ENCODE measurements at places on chromosomes 3 and 15. TPM values are rescaled to one million over a fixed set of nuclear protein-coding genes. Genes with fewer than 3 reads are reported as not detected.

DNA sequence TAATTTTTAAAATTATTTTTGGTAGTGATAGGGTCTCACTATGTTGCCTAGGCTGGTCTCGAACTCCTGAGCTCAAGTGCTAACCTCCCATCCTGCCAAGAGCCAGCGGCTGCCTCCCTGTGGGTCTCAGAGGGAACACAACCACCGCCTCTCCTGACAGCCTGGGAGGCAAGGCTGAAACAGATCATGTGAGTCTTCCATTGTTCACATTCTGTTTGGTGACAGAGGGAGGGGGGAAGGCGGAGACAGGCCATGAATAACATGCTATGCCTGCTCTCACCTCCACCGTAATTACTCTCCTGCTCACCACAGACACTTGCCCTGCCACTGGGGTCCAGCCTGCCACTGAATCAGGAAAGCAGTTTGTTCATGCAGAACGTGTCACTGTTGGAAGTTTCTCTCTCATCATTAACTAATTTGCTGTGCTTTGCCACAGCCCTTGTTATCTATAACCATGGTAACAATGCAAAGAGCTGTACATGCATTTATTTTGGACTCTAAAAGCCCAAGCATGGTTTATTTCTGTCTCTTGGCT lies 78.4 kb upstream of the RASGRF1 start:
- peak; percentile 30 for DNase-seq

- no peak for DNase-seq
These were observed 193.8 kb downstream of the SCAPER start for GRCh38 chr15:76711351-76711827.

GRCh38 chr15:52288051-52288942 lies 7.3 kb downstream of the MYO5C start:
- DNase-seq = peak; percentile 94

CYP1A2 gene
- not detected for total RNA-seq

GRCh38 chr3:151580591-151580990 lies 119.7 kb upstream of the IGSF10 start:
- no peak for DNase-seq

CD200R1 gene
- total RNA-seq = not detected

- DNase-seq = peak; percentile 79
These were observed 39.2 kb upstream of the POLR2M start for GRCh38 chr15:57667171-57667849.

- no peak for DNase-seq
These were observed 10.1 kb downstream of the BCL2L10 start for GRCh38 chr15:52102463-52102862.

FBXO22 gene
- 60.1 TPM for total RNA-seq

DNA sequence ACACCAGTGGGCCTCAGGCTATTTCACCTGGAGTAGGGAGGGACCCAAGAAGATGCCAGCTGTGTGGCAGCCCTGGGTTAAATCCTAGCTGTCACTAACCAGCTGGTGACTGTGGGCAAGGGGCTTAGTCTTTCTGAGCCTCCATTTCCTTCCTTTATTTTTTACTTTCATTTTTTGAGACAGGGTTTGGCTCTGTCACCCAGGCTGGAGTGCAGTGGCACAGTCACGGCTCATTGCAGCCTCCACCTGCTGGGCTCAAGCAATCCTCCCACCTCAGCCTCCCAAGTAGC lies 108.0 kb upstream of the SMAD3 start:
- no peak for DNase-seq

TMEM44 gene
- total RNA-seq = 30.4 TPM
